ENCODE measurements at places on chromosomes 4 and X.

GRCh38 chr4:172962564-172963353 is 205.9 kb upstream of the GALNT7 start:
- no peak for DNase-seq

- DNase-seq: no peak
Observed at GRCh38 chrX:136711147-136711546, 63.2 kb downstream of the CD40LG start.

- no peak for DNase-seq
Observed at GRCh38 chr4:5678977-5679376, 29.4 kb downstream of the EVC2 start.

- DNase-seq: no peak
Observed at GRCh38 chr4:42330002-42330592, 67.2 kb upstream of the SHISA3 start.

- DNase-seq: no peak
Observed at GRCh38 chrX:124268099-124268498, 64.4 kb upstream of the TEX13D start.

GRCh38 chrX:139204571-139204897 is 326.0 kb upstream of the F9 start:
- no peak for DNase-seq

DNA sequence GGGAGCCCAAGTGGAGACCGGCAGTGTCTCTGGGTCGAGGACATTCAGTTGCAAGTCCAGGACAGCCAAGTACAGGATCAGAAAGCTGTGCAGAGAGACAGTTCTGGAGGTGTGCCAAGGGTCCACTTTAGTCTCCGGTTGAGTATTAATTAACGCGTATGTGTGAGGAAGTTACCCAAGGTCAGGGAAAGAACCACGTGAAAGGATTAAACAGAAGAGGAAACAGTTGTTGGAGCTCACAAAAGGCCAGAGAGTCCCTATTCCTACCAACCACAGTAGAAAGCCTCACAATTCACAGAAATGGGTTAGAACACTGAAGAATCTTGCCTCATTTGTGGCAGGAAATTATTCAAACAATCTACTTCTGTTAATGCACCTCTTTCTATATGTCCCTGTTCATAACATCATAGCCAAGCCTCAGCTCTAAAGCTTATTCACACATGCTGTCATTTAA is 17.9 kb upstream of the NSUN7 start:
- DNase-seq: no peak

DNA sequence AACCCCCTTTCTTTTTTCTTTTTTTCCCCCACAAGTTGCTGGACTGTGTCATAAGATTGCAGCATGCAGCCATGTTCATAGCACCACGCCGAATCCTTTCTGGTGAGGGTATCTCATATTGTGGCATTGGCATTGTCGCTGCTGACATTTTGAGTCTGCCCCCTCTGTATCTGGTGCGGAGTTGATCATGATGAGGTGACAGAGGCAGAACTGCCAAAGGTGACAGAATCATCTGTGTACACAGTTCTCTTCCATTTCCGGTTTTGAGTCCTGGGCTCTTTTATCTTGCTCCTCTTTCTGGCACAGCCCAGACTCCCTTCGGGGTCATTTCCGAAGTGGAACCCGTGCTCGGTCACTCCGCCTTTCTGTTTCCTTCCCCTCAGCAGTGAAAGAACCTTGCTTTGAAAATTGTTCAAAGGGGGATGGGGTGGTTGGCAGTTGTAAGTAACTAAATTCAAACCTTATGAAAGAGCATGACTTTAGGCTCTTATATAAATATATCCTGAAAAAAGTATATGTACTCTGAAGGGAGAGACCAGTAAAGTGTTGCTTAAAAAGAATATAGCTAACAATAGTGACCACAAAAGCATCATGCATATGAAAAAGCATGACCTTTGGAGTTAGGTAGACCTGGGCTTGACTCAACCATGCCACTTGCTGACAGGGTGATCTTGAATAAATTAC is 55.0 kb upstream of the BMP2K start:
- DNase-seq: no peak

- no peak for DNase-seq
Observed at GRCh38 chr4:94370533-94371254, 28.1 kb upstream of the HPGDS start.

GRCh38 chr4:8341691-8342090 is 72.1 kb downstream of the HTRA3 start:
- no peak for DNase-seq

- peak; percentile 28 for DNase-seq
Observed at GRCh38 chrX:119605464-119606279, 552 bp downstream of the NKRF start.

- DNase-seq: no peak
Observed at GRCh38 chr4:152678841-152679240, 956 bp downstream of the TMEM154 start.

DNA sequence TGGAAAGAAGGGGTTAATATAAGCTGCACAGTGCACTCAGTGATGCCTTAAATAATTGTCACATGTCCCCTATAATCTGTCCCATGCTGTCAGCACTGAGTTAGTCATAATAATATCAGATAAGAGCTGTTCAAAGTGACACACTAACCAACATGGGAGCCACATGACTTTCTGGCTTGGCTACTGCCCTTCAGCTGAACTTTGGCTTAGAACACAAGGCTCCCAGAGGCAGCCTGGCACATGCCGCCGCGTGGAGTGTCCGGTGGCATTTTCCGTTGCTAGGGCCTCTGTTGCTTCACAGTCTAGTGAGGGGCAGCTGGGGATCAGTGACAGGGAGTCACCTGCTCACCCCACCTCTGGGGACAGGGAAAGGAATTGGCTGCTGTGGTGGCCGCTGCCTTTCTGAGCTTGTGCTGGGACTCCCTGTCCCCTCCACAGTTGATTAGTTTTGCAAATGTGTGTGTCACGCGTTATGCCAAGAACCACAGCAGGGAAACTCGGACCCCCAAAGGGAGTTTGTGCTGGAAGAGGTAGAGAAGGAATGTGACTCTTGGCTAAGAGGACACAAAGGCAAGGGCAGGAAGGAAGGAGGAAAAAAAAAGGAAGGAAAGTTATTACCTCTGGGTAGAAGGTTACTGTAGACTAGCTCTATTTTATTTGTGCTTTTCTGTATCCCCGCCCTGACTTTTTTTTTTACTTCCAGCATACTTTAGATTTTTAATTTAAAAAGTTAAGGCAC is 41.1 kb upstream of the PPARGC1A start:
- DNase-seq: no peak

GRCh38 chr4:113447061-113447460 is 314.5 kb downstream of the CAMK2D start:
- DNase-seq: no peak

DNA sequence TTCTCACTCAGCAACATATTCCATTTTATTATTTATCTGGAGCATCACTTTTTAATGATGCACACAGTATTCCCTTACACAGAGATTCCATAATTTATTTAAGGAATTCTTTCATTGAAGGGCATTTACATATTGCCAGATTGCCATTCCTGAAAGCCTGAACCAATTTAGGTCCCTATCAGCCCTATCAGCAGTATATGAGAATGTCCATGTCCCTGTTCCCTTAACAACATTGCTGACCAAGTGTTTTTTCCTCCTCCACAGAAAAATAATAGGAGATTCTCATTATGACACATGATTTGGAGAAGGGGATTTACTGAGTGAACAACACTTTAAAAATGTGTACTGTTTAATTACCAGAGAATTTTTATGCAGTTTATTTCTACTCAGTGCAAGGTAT is 90.1 kb upstream of the PHOX2B start:
- no peak for DNase-seq

GRCh38 chr4:133390198-133390855 is 241.2 kb downstream of the PCDH10 start:
- DNase-seq: no peak

DNA sequence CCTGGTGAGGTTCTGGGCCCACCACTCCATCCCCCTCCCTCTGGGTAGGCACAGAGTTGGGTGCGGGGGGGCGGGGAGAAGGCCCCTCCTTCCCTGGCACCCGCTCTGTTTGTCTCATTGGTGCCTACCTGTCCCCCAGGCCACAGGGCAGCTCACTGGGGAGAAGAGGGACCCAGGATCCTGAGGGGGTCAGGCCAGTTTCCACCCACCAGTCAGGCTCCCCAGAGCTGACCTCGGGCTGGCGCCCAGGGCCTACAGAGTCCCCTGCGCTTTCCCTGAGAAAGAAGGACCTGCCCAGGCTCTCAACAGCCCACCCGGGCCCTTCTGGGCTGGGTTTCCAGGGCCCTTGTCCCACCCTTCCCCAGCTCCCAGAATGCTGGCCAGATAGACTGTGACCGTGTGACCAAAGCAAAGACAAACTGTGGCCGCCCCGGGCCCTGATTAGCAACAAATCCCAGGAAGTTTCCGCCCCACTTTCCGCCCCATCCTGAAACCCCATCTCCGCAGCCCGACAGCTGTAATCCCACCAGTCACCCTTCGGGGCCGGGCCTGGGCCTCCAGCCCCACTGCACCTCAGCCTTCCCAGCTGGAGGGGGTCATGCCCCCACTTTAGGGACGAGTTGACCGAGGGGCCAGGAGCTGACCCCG is 33.8 kb upstream of the FGFR3 start:
- DNase-seq: no peak

DNA sequence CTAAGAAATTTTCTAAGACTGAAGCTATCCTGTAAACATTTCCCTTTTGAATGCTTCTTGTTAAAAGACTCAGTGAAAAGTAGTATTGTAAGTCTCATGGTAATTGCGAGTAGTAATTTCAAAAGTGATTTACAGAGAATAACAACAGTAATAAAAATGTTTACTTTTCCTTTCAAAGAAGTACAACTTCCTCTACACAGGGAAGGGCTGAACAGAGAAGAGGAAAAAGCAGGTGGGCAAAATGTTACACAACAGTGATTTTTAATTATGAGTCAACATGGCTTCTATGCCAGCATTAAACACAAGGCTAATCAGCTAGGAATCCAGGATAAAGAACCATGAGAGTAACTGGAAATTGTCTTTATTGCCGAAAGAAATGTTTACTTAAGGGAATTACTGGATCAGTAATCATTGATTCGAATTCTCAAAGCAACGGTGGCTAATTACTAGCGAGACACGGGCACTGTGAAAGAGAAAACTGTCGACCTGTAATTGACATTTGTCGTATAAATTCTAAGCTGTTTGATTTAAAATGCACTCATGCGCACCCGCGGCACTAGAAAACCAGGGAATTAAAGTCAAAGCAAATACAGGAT is 15.4 kb downstream of the UTP3 start:
- DNase-seq: no peak

DNA sequence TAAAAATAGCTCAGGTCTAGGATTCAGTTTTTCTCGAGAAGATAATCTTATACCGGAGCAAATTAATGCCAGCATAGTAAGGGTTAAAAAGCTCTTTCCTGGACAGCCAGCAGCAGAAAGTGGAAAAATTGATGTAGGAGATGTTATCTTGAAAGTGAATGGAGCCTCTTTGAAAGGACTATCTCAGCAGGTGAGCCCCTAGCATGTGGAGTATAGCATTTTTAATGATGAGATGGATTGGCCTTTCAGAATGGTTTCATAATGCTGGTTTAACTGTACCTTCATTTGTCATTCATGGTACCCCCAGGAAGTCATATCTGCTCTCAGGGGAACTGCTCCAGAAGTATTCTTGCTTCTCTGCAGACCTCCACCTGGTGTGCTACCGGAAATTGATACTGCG is 79.4 kb downstream of the SLC10A6 start:
- DNase-seq: no peak

- DNase-seq: no peak
Observed at GRCh38 chr4:3332498-3332897, 39.7 kb downstream of the RGS12 start.

- DNase-seq: no peak
Observed at GRCh38 chr4:7310451-7310850, 118.1 kb downstream of the SORCS2 start.

- DNase-seq: no peak
Observed at GRCh38 chr4:23332313-23332712, 557.5 kb downstream of the PPARGC1A start.

DNA sequence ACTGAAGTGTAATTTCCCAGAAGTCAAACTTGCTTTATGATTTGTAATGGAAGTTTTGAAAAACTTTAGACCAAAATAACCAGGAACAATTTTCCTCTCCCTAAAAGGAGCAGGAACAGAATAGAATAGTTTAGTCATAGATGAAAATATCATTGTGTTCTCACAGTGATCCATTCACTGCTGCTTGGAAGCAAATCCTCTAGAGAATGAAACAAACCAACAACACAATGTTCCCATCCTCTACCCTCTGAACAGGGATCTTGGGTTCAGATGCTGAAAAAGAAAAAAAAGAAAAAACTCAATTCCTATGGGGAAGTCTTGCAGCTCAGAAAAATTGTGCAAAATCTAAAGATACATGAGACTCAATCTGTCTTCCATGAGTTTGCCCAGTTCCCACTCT is 12.2 kb downstream of the DSPP start:
- no peak for DNase-seq

GRCh38 chrX:156004256-156004655 is 6.8 kb downstream of the IL9R start:
- DNase-seq: no peak

GRCh38 chr4:17511509-17511949 is 361 bp downstream of the QDPR start:
- DNase-seq: no peak

- no peak for DNase-seq
Observed at GRCh38 chrX:46737462-46737861, 21.5 kb downstream of the SLC9A7 start.

- no peak for DNase-seq
Observed at GRCh38 chr4:137533855-137534254, 1.6 kb upstream of the PCDH18 start.

- no peak for DNase-seq
Observed at GRCh38 chr4:140777386-140777785, 21.2 kb upstream of the TBC1D9 start.

DNA sequence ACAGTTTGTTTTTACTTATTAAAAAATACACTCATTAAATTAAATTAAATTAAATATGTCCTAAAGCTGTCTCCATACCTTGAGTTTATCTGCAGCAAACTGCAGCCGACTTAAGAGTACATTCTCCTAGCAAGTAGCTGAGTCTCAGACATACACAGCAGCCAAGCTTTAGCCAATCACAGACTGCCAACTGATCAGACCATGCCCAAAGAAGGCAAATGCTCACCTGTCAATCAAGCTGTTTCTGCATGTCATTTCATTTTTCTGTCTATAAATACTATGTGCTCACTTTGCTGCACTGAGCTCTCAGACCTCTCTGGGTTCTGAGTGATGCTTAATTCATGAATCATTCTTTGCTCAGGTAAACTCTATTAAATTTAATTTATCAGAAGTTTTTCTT is 280.9 kb upstream of the EPHA5 start:
- no peak for DNase-seq

GRCh38 chr4:27616166-27616565 is 755.5 kb downstream of the STIM2 start:
- DNase-seq: no peak

GRCh38 chr4:80155316-80155982 is 41.9 kb upstream of the PRDM8 start:
- no peak for DNase-seq

- DNase-seq: no peak
Observed at GRCh38 chr4:128303986-128304385, 16.4 kb upstream of the PGRMC2 start.

GRCh38 chrX:123087326-123087725 is 96.8 kb upstream of the GRIA3 start:
- DNase-seq: no peak

Measured in activated T-helper 9 cell treated with anti-CD3 and anti-CD28 coated beads, Interleukin-2, amount 50 U/mL, for 16 hours (primary cell).